CD4-positive, alpha-beta T cell treated with Interleukin-21 for 1 hour (primary cell): ENCODE measurements at places on chromosomes 7 and 10.

DNA sequence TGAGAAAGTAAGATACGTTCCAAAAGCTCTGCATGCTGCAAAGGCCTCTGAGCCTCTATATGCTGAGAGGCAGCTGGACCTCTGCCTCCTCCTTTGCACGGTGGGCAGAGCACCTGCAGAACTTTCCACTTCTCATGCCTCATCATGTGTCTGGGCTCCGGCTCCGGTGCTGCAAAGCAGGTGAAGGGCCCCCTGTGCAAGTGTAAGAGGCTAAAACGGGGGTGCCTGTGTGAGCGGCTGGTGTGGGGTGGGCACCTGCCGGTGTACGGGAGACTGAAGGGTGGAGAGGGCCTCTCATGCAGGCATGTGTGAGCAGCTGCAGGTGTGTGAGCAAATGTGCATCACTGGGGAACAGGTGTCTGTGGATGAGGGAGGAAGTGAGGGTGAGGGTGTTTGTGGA lies 121.0 kb downstream of the KCNMA1 start:
- no peak for DNase-seq

- no peak for DNase-seq
Observed at GRCh38 chr7:38448584-38449234, 175.3 kb upstream of the TARP start.

GRCh38 chr7:38699471-38699870 lies 68.3 kb upstream of the AMPH start:
- DNase-seq = no peak

GRCh38 chr7:12765431-12766100 lies 78.1 kb downstream of the ARL4A start:
- DNase-seq = no peak

DNA sequence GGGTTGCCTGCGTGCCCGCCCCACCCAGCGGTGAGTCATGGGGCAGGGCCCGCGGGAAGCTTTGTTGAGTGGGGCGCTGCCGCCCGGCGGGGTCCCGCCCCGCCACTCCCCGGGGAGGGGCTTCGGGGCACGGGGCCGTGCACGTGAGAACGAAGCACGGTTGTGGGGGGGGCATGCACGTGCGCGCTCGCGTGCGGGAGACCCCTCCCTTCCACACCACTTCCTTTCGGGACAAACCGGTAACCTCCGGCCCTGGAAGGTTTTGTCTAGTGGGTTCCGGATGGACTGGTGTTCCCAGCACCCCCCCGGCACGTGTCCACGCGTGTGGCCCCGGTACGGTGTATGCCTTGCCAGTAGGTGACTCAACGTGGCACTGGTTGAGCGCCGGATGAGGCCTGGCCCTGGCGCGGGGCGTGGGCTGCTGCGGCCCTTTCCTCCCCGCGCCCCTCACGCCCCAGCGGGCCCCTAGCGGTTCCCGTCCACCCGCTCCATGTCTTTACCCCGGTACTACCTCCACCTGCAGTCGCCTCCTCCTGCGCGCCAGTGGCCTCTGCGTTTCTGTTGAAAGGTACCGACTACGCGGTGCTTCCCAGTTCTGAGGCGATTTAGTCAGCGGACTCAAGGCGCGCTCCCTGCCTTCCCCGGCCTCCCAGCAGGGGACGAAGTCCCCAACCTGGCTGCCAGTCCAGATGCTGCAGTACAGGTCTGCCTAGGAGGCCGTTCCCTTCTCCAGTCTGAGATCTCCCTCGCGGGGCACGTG lies 3.1 kb downstream of the ADIRF start:
- DNase-seq = peak; percentile 92

DNA sequence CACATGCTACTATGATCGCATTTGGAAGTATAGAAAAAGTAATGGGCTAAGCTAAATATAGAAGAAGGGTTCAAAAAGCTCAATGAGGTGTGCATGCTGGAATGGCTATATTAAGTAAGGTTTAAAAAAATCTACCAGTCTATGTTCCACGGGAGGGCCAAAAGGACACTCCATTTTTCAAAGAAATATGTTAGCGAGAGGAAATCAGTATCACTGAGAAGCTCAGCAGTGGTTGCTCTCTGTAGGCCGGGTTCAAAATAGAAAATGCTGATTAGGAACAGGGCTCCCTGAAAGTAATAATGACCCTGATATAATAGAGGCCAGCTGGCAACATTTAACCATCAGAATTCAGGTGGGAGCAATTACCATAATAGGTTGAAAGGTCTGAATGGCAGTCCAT lies 224.5 kb upstream of the SEMA3E start:
- no peak for DNase-seq
